ENCODE measurements at places on chromosomes 3 and 15. TPM values are rescaled to one million over a fixed set of nuclear protein-coding genes. Genes with fewer than 3 reads are reported as not detected.

- H3K4me1 ChIP-seq = no peaks in the 10 kb centered on the region
- no peak overlapping the region for H3K27ac ChIP-seq
- no peaks in the 10 kb centered on the region for H3K27me3 ChIP-seq
- DNase-seq = no peak
- no peak overlapping the region for H3K4me3 ChIP-seq
Measured at GRCh38 chr3:163048881-163049280, 1552.3 kb downstream of the OTOL1 start.

- no peak overlapping the region for H3K27ac ChIP-seq
- no peaks in the 10 kb centered on the region for H3K4me1 ChIP-seq
- H3K4me3 ChIP-seq = no peak overlapping the region
- H3K27me3 ChIP-seq = no peaks in the 10 kb centered on the region
- no peaks in the 10 kb centered on the region for H3K36me3 ChIP-seq
- no peak for DNase-seq
Measured at GRCh38 chr15:56877255-56877970, 41.0 kb upstream of the TCF12 start.

- no peaks in the 10 kb centered on the region for H3K36me3 ChIP-seq
- H3K27ac ChIP-seq = no peak overlapping the region
- no peak overlapping the region for H3K4me3 ChIP-seq
- H3K4me1 ChIP-seq = no peaks in the 10 kb centered on the region
- no peak for DNase-seq
Measured at GRCh38 chr3:55494976-55495375, 7.9 kb upstream of the WNT5A start.

Gene SLC24A1
- total RNA-seq = 5.2 TPM

Gene LNP1
- 1.2 TPM for total RNA-seq

Measured in naive thymus-derived CD4-positive, alpha-beta T cell (primary cell).